IMR-90 (cell line): ENCODE measurements at places on chromosomes 7 and 10. TPM values are rescaled to one million over a fixed set of nuclear protein-coding genes. Genes with fewer than 3 reads are reported as not detected.

DNA sequence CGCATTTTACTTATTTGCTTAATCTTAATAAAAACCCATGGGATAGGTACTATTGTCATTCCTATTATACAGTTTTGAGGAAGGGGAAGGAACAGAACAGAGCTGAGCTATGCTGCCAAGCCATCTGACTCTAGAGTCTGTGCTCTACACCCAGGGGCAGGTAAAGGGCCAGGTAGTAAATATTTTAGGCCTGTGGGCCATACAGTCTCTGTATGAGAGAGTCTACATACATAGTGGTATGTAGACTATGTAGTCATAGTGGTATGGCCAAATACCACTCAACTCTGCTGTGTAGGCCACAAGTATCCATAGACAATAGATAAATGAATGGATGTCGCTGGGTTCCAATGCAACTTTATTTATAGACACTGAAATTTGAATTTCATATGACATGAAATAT lies 3.4 kb upstream of the SRI start:
- DNase-seq, result no peak

GCK gene
- total RNA-seq, result 0.18 and 0.28 TPM in 2 replicates

- DNase-seq, result no peak
These were observed 625 bp downstream of the GIMAP2 start for GRCh38 chr7:150686030-150686631.

AGR2 gene
- total RNA-seq, result not detected in 2 replicates

DNA sequence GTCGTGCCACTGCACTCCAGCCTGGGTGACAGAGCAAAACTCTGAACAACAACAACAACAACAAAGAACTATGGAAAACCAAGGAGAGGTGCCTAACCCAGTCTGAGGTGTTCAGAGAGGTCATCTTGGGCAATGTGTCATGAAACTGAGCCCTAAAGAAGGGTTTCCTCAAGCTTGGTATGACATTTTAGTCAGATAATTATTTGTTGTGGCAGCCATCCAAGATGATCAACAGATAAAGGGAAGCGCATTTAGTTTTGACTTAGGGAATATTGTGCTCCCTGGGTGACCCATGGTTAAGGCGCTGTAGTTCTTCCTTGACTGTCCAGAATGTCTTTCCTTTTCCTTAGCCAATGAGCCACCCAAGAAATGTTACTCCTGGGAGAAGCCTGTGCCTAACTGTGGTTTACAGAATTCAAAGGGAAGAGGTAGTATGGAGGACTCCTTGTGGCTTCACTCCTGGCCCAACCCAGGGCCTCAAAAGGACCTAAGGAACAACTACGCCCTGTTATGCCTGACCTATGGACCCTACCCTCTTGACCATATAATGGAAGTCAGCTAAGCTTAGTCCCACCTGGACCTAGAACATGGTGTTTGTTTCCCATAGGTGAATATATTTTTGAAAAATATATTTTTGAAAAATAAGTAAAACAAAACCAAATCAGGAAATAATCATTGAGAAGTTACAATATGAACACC lies 42.4 kb downstream of the TPST1 start:
- DNase-seq, result no peak

LHFPL3 gene
- total RNA-seq, result not detected in 2 replicates

GRCh38 chr10:34121781-34122622 lies 693.1 kb downstream of the PARD3 start:
- DNase-seq, result peak; percentile 71

GRCh38 chr7:149490083-149490760 lies 7.4 kb downstream of the ZNF746 start:
- no peak for DNase-seq

TSPAN12 gene
- 0.72 and 1.1 TPM in 2 replicates for total RNA-seq

GRCh38 chr7:135459951-135460567 lies 49.8 kb downstream of the CNOT4 start:
- no peak for DNase-seq

- DNase-seq, result no peak
These were observed 240.2 kb downstream of the C7orf25 start for GRCh38 chr7:42671627-42672026.

LRRD1 gene
- under 0.01 TPM in 2 replicates for total RNA-seq

GUSB gene
- 9.7 and 12.9 TPM in 2 replicates for total RNA-seq

DNA sequence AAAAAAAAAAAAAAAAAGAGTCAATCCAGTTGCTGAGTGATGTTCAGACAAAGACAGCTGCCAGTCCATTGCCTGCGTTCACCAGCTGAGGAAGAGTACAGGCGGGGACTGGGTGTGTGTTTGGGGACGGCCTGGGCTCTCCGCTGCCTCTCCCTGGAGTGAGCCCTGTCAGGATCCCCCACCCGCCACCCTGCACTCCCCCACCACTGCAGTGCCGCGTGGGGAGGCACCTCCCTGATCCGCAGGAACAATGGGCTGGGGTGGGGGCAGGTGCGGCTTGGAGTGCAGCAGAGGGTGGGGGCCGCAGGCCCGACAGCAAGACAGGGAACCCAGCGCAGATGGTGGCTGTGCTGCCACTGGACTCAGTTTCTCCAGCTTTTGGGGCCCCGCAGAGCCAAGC lies 1.4 kb downstream of the HSPA12A start:
- no peak for DNase-seq

GRCh38 chr7:18927134-18927533 lies 190.3 kb downstream of the TWIST1 start:
- peak; percentile 72 for DNase-seq

DNA sequence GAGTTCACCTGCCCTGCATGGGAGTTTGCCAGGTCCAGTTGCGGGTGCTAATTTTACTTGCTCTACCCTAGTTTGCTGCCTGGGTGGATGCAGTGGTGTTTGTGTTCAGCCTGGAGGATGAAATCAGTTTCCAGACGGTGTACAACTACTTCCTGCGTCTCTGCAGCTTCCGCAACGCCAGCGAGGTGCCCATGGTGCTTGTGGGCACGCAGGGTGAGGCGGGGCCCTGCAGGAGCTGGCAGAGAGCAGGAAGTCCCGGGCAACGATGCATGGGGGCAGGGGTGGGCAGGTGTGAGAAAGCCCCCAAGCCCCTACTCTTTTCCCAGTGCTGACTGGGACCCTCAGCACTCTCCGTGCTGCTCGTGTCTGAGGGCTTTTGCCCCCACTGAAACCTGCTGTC lies 31.3 kb downstream of the AGAP3 start:
- no peak for DNase-seq

UTF1 gene
- total RNA-seq, result not detected in 2 replicates

DNA sequence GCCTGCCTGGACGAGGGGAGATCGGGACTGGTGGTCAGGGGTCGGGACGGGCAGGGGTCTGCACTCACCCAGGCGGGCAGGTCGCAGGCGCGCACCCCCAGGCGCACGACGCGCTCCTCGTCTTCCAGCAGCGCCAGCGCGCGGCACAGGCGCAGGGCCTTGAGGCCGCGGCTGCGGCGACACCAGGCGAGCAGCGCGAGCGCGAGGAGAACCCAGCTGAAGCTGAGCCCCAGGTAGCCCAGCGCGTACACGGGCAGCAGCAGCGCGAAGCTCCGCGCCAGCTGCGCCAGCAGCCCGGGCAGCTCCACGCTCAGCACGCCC lies 328 bp downstream of the ESYT2 start:
- DNase-seq, result peak; percentile 83

DNA sequence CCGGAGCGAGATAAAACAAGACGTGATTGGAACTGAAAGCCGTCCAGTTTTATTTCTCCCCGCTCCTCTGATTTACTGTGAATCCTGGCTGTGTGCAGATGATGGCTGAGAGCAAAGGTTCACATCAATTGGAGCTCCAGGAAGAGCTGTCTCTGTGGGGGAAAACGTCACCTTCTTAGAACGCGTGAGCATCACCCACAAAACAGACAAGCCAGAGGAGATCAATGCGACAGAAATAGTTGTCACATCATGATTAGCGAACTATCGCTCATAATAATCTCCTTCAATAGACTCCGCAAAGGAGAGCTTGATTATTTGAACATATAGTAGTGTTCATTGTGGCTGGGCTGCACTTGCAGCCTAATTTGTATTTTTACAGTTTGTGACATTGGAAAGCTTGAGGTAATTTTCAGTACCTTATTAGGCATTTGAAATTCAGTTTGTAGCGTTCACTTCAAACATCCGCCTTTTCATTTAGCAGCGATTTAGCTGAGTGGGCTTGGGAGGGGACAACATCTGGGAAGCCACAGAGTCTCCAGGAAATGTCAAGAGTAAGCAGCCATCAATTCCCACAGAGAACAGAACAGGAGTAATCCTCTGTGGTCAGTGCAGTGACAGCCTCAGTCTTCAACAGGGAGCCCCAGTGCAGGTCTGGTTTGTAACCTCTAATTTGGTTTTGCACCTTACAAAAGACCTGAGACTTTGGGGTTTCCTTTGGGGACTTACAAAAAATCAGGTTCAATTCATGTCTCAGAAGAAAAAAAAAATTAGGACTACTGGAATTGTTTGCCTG lies 276.8 kb upstream of the PFKP start:
- DNase-seq, result no peak

GRCh38 chr10:24339387-24339786 lies 130.4 kb downstream of the KIAA1217 start:
- DNase-seq, result no peak

PNLIPRP1 gene
- not detected in 2 replicates for total RNA-seq

NRF1 gene
- total RNA-seq, result 12.2 and 15.8 TPM in 2 replicates

HOXA10 gene
- 0.18 and 0.28 TPM in 2 replicates for total RNA-seq

CNPY1 gene
- not detected in 2 replicates for total RNA-seq

DNA sequence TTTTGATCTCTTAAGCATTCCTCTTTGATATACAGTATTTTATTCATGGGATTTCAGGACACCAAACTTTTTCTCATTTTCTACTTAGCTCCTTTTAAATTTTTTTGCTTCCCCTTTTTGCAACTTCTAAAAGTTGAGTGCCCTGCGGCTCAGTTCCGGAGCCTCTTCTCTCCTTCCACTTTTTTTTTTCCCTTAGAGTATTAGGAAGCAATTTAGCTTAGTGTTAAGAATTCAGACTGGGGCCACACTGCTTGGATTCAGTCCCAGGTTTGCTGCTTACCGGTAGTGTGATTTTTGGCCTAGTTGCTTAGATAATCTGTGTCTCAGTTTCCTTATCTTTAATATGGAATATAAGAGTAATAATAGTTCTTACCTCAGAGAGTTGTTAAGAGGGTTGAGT lies 3.4 kb downstream of the STAM start:
- no peak for DNase-seq

CCL26 gene
- not detected in 2 replicates for total RNA-seq

DNA sequence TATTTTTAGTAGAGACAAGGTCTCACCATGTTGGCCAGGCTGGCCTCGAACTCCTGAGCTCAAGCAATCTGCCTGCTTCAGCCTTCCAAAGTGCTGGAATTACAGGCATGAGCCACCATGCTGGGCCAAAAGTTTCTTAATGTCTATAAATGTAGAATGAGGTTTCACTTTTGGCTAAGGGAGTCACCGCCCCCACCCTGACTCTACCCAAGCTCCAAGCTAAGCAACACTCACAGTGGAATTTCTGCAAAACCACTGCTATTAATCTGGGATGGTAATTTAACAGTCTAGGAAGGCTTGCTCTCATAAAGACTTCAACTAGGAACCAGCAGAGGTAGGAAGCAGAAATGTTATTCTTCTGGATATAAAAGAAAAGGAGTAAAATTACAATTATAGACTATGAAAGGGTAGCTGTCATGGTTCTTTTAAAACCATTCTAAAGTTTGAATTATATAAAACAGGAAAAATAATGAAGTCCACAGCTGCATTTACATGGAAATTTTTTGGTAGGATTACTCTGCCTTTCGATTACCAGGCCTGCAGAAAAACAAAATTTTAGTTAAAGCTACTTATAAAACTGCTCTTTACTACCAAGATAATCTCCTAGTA lies 211.6 kb downstream of the SFMBT2 start:
- DNase-seq, result peak; percentile 32

DNA sequence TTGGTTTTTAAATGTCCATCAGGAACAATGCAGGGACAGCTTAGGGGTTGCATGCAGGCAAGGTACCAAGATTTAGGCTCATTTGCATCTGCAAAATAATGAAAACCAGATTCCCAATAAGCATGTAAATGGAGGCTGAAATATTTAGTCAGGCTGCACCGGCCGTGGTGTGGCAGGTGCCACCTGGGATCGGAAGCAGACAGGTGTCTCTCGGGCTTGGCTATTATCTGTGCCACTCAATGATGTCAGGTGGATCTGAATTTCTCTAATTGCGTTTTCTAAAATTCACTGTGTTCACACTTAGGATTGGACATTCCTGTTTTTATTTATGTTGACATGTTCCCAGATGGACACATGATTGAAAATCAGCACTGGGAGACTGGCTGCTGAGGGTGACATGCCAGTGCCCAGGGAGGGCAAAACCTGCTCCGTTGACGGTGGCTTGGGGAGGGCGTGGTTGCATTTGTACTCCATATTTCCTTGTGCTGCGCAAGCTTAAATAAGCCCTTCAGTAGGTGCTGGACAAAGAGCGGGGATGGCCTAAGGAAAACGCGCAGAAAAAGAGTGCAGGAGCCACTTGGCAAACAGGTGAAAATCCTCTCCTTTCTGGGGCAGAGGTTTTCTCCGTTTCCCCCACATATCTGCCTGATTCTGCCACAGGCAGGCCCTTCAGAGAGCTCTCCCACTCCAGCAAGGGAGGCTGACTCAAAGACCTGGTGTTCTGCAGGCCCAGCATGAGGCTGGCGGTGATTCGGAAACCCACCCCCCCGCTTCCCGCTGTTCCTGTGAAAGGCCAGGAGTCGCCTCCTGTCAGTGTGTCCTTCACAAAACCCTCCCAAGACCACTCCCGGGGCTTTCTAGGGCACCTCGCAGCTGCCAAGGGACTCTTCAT lies 142.5 kb downstream of the WDR37 start:
- no peak for DNase-seq

GRCh38 chr7:64890761-64891362 lies 12.2 kb upstream of the ZNF273 start:
- DNase-seq, result no peak

KAZALD1 gene
- 8.1 and 9.1 TPM in 2 replicates for total RNA-seq

DNA sequence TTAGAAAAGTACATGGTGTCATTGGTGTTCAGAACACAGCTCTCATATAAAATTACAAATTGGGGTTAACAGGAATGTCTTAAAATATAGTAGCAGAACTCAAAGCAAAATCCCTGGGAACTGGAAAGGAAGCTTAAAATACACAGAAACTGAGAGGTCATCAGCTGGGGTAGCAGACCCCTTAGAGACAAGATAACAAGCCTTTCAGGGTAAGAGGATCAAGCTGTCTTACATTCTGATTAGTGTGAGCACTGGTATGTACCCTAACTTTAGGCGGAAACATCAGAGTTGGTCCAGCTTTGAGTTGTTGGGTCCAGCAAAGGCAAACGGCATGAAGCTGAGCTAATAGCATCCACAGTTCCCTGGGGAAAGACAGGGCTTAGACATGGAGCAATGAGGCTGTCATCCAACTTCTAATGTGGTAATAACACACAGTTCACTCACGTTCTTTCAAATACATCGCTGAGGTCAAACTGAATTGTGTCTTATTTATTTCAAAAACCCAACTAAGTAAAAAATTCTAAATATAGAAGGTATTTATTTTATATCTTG lies 32.6 kb downstream of the ARHGAP21 start:
- DNase-seq, result peak; percentile 17

DNA sequence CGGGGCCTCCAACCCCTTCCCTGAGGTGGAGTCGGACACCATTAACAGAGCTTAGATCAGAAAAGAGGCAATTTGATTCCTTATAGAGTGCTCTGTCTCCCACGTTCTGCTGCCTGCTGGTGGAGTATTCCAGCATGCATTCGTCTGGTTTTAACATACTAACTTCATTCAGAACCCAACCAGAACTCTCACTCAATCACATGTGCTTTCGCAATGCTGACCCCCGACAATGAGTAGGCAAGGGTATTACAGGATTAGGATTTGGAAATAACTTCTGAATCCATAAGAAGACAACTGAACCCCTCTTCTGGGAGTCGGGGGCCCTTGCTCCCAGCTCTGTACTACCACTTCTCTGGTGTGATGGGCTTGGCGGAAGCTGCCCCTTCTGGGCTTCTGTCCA lies 55.7 kb upstream of the HABP2 start:
- DNase-seq, result no peak
